HS-27A (cell line): ENCODE measurements at places on chromosomes 6 and 20.
A peak's percentile ranks its signal among the peaks of the same experiment; 100 is the strongest.

- DNase-seq, result peak; percentile 72
These were observed 39.4 kb downstream of the KIAA1755 start for GRCh38 chr20:38221119-38221589.

DNA sequence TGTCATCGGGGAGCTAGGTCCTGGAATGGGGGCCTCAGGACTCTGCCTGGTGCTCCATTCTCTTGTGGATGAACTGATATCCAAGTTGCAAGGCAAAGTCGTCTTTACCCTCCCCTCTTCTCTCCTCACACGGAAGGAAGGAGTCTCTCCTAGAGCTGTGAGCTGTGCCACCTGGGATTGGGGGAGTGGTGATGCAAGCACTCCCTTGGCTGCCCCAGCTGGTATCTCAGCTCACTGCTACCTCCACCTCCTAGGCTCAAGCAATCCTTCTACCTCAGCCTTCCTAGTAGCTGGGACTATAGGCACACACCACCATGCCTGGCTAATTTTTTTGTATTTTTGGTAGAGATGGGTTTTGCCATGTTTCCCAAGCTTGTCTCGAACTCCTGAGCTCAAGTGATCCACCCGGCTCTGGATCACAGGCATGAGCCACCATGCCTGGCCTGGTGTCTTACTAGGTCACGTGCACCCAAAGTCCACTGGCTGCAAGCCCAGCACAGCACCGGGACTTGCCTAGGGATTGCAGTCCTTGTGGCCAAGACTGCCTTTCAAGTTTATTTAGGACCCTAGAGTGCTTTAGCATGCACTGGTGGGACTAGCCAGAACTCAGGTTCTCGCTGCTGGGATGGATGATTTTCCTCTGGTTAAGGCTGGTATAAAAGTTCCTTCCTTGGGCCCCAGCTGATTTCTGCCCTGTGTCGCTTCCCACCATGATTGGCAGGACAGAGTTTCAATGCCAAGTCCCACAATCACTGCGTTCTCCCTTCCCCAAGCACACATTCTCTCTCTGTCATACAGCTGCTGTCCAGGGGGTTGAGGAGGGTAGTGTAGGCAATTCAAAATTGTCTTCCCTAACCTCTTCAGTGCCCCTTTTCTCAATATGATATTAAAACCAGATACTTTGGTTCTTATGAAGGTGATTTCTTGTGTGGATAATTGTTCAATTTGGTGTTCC is 33.5 kb downstream of the SMAP1 start:
- DNase-seq, result no peak

GRCh38 chr6:20873425-20874190 is 339.4 kb downstream of the CDKAL1 start:
- DNase-seq, result no peak

DNA sequence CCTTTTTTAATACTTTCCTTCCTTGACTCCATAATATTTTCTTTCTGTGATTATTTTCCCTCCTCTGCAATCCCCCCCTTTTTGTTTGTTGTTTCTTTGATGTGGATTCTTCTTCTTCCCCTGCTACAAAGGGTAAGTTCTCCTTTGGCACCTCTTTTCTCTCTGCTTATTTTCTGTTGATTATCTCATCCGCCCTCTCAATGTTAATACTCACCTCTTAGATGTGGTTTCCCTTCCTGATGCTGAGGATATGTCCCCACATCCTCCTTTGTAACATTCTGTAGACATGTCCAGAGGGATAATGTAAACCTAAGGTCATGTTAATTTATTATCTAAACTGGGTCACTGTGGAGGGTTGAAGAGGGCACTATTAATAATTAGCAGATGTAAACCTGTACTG is 17.7 kb downstream of the FLRT3 start:
- DNase-seq, result no peak

GRCh38 chr6:104095661-104096416 is 763.9 kb downstream of the HACE1 start:
- DNase-seq, result no peak
